T-helper 17 cell (primary cell): ENCODE measurements at places on chromosomes 13 and 19. TPM values are rescaled to one million over a fixed set of nuclear protein-coding genes. Genes with fewer than 3 reads are reported as not detected.

The VSTM2B gene
- not detected for total RNA-seq

The PODNL1 gene
- not detected for total RNA-seq

The PLA2G4C gene
- 12.6 TPM for total RNA-seq

The TEX29 gene
- not detected for total RNA-seq

The CDX2 gene
- total RNA-seq = not detected

The SIX5 gene
- 0.42 TPM for total RNA-seq
